ENCODE measurements at places on chromosomes 3 and 15. TPM values are rescaled to one million over a fixed set of nuclear protein-coding genes. Genes with fewer than 3 reads are reported as not detected.

MCTP2 gene
- polyA plus RNA-seq, result 12.2 TPM

THAP10 gene
- polyA plus RNA-seq, result 0.68 TPM

SLC38A3 gene
- not detected for polyA plus RNA-seq

LSAMP gene
- polyA plus RNA-seq, result 0.94 TPM

GPR171 gene
- 1.1 TPM for polyA plus RNA-seq

Measured in IgD-negative memory B cell (primary cell).